ENCODE measurements at places on chromosomes 4 and X.

DNA sequence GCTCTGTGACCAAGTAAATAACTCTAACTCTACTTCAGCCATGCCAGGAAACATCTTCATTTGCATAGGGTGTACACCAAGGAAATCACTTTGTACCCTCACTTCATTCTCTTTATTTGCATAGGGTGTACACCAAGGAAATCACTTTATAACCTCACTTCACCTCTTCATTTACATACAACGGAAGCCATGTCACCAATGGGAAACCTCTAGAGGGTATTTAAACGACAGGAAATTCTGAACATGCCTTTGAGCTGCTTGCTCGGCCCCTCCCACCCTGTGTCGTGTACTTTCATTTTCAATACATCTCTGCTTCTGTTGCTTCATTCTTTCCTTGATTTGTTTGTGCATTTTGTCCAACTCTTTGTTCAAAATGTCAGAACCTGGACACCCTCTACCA, 848.1 kb upstream of the FRG1 start:
- DNase-seq, result no peak

- DNase-seq, result no peak
Measured at GRCh38 chr4:57442241-57442640, 332.1 kb upstream of the IGFBP7 start.

GRCh38 chr4:150382028-150382427, 199.9 kb upstream of the MAB21L2 start:
- no peak for DNase-seq

- DNase-seq, result no peak
Measured at GRCh38 chr4:108931926-108932325, 169.1 kb upstream of the ETNPPL start.

- DNase-seq, result no peak
Measured at GRCh38 chrX:3191201-3191600, 149.9 kb downstream of the ARSF start.

DNA sequence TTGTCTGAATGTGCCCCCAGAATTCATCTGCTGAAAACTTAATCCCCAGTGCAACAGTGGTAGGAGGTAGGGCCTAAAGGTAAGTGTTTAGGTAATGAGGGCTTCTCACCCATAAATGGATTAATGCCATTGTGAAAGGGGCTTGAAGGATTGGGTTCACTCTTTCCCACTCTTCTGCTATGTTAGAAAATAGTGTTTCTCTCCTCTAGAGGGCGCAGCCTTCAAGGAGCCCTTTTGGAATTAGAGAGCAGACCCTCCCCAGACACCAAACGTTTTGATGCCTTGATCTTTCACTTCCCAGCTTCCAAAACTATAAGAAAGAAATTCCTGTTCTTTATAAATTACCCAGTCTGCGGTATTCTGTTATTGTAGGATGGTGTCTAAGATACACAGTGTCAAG, 706.4 kb downstream of the SMARCA1 start:
- no peak for DNase-seq

GRCh38 chr4:56450342-56450741, 14.3 kb downstream of the PAICS start:
- DNase-seq, result no peak

DNA sequence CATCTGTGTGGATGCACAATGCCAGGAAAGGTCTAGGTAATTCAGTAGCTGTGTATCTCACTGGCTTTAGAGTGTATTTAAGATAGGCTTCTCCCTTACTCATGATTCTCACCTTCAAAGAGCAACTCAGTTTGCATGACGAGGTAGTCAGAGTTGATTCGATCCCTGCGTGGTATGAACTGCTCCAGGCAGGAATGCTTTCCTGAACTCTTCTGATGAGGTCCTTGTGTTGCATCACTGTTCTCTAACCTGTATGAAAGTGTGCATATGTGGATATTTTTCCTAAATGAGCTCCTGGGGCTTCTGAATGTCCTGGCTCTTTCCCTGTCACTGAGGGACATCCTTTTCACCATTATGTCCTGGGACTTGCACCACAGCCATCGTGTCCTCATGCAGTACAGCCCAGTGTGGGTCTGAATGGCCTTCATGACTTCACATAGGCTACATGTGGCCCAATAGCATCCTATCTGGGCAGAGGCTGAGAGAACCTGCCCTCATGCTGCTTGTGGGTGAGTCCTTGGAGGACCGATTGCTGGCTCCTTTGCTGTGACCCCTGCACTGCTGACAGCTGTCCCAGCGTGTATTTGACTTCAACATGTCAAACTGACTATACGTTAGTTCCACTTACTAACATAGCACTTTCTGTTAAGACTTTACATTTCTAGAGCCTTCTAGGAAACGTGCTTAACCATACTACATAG, 65.3 kb upstream of the WDR1 start:
- no peak for DNase-seq

- no peak for DNase-seq
Measured at GRCh38 chrX:73401591-73402266, 45.1 kb upstream of the CDX4 start.
